Left forelimb (tissue), 1 donor: ENCODE measurements at places on chromosomes 11 and 22.

DNA sequence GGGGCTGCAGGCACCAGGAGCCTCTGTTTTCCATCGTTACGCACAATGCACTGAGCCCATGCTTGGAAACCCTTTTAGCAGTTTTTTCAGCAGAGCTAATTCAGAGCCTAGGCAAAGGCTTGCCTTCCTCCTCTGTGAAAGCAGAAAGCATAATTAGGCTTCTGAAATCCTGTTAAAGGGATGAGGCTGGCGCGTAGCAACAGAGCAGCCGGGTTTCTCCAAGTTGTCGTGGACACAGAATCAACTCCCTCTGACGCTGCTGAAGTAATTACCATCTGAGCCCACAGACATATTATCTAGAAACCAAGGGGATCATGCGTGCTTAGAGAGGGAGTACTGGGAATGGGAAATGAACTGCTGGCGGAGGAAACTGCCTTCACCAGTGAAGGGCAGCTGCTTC, 85.4 kb downstream of the MYO18B start:
- DNase-seq, result no peak

DNA sequence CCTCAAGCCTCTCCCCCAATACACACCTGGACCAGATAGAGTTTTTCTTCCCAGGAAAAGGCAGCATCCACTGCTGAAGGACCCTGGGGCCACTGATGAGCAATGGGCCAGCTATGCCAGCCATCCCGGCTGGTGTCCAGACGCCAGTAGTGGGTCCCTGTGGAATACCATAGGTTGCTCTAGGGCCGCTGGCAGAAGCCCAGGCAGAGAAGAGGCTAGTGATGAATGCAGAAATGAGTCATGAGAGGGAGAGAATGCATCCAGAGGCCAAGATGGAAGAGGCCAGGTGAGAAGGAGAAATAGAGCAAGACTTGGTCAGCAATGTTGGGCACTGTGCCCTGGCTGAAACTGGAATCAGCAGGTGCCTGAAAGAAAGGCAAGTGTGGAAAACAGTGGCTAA, 8.9 kb downstream of the HPX start:
- no peak for DNase-seq

GRCh38 chr11:14249121-14249963, 109.6 kb downstream of the RRAS2 start:
- DNase-seq, result no peak

- peak; percentile 82 for DNase-seq
Measured at GRCh38 chr11:1931341-1932104, 12.0 kb downstream of the TNNT3 start.

- DNase-seq, result no peak
Measured at GRCh38 chr11:17922416-17922788, 90.4 kb downstream of the SERGEF start.

- DNase-seq, result no peak
Measured at GRCh38 chr11:26742966-26743365, 21.1 kb upstream of the SLC5A12 start.

GRCh38 chr11:833849-834311, 1.1 kb downstream of the CD151 start:
- no peak for DNase-seq

GRCh38 chr11:61911128-61911700, 6.2 kb downstream of the RAB3IL1 start:
- DNase-seq, result no peak

- DNase-seq, result no peak
Measured at GRCh38 chr11:67517784-67518552, 5.3 kb downstream of the CABP2 start.

DNA sequence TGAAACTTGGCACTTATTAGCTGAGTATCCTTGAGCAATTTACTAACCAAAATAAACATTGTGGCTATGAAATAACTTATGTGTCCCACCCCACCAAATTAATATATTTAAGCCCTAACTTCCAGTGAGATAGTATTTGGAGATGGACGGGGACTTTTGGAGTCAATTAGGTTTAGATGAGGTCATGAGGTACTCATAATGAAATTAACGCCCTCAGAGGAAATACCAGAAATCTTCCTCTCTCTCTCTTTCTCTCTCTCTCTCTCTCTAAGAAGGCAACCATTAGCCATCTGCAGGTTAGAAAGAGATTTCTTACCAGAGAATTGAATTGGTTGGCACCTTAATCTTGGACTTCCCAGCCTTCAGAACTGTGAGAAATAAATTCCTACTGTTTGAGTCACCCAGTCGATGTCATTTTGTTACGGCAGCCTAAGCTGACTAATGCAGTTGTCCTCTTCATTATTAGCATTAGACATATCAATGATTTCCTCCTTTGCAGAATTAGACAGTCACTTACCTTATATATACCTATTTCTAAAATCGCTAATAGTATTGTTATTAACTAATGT, 1284.0 kb downstream of the FAM181B start:
- DNase-seq, result no peak

- DNase-seq, result peak; percentile 26
Measured at GRCh38 chr11:12179531-12179930, 69.1 kb downstream of the MICAL2 start.

DNA sequence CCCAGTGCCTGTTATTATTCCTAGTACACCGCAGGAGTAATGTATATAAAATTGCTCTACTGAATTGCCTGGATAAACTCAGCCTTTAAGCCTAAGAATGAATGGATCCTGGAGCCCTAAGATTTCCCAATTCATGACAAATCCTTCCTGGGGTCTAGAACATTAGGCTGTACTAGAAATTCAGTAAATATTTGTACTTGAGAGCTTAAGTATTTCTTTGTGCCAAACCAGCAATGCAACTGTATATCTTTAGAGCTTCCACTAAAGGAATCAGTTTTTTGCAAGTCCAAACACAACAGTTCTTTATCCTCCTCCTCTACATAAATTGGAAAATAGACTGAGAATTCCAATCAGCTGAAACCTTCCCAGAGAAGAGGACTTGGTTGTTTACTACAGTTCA, 65.6 kb downstream of the FAM168A start:
- no peak for DNase-seq
